Activated naive CD4-positive, alpha-beta T cell (primary cell): ENCODE measurements at places on chromosomes 6 and 20.
A peak's percentile ranks its signal among the peaks of the same experiment; 100 is the strongest.

DNA sequence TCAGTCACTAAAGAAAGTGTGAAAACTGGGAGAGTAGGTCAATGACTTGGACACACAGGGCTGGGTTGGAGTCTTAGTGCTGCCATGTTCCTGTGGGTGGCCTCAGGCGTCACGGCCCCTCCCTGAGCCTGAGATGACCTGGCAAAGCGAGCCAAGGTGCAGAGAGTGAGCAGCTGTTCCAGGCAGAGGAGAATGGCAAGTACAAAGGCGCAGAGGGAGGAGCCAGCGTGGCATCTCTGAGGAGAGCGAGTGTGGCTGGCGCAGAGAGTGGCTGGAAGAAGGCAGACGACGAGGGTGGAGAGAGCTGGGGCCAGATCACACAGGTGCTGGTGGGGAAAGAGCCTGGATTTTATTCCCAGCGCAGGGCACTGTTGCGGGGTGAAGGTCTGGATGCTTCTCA is 20.6 kb upstream of the CHMP4B start:
- DNase-seq: no peak

DNA sequence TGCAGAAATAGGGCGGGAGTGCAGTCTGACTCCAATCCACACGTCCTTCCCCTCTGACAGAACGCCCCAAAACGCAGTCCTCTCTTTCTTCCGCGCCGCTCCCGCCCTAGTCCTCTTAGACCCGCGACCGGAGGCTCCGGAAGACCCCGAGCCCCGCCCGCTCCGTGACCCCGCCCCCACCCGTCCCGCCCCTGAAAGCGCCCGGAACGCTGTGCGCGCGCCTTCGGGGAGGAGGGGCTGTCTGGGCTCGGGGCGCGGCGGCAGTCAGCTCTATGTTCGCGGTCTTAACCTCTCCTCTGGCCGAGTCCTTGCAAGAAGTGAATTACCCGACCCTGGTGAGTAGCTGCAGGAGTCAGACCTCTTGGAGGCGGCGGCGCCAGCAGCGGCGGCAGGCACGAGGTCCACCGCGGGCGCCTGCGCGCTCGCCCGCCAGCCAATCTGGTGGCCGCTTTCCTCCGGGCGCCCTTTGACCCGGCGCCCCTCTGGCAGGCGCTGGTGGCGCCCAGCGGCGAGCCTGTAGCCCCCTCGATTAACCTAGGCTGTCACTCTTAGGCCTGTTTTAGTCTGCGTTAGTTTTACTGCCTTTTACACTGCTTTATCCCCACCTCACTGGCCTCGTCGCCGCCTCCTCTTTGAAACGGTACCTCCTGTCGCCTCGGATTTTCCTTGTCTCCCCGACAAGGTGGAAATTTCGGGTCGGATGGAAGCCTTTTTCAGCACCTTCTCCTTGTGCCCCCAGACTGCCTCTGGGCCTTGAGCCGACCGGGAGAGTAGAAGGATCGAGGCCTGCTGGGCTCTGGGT is at the start of gene MANEA:
Gene MANEA, plus strand, starts transcription at position 232 of the 802 bp plus-strand sequence. CDS start 8,905 bp downstream, outside the sequence.
- peak; percentile 55 for DNase-seq

- no peak for DNase-seq
Measured at GRCh38 chr20:51262240-51262639, 239.3 kb upstream of the KCNG1 start.

- DNase-seq: no peak
Measured at GRCh38 chr6:71045296-71045695, 88.4 kb upstream of the B3GAT2 start.

DNA sequence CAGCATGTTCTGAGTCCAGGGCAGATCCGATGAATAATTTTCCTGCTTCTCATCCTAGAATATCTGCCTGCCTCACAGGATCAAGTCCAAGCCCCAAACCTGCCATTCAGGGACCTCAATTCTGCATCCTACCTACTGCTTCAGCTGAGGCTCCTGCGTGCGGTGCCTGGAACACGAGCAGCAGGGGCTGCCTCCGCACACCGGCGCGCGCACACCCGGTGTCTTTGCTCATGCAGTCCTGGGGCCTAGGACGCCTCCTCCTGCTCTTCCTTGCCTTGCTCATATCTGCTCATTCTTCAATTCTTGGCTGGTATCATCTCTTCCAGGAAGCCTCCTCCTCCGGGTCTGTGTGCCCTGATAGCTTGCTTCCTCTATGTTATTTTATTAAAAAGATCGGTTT is 81.1 kb upstream of the AGPAT4 start:
- DNase-seq: no peak

DNA sequence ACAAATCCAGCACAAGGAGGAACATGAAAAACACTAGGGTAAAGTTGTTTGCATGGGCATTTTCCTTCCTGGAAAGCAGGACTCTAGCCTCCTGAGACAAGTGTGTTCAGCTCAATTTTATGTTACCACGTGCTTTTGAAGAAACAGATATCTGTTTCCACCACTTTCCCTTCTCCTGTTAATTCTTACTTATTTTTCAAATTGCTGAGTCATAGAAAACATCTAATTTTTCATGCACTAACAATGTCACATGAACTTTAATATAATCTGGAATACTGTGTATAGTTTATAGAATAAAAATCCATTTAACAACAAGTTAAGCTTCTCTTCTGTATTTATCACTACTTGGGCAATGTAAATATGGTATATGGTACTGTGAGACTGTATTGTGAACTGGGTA is 174.2 kb downstream of the ISM1 start:
- DNase-seq: no peak

- no peak for DNase-seq
Measured at GRCh38 chr6:78700991-78701390, 166.4 kb upstream of the IRAK1BP1 start.

DNA sequence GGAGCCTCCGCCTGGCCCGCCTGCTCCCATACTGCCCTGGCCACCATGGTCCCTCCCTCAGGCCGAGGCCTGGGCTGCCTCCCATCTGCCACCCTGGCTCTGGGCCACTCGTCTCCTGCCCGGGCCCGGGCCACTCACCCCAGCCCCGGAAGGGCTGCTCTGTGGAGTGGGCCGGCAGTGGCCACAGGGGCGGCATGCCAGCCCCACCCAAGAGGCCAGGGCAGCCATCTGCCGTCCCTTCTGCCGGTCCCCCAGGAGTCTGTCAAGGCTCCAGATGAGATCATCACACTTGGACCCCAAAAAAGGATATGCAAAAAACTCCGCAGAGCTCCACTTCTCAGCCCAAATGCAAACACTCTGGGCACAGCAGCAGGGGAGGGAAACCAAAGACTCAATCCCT is 23.8 kb upstream of the TLDC2 start:
- no peak for DNase-seq

DNA sequence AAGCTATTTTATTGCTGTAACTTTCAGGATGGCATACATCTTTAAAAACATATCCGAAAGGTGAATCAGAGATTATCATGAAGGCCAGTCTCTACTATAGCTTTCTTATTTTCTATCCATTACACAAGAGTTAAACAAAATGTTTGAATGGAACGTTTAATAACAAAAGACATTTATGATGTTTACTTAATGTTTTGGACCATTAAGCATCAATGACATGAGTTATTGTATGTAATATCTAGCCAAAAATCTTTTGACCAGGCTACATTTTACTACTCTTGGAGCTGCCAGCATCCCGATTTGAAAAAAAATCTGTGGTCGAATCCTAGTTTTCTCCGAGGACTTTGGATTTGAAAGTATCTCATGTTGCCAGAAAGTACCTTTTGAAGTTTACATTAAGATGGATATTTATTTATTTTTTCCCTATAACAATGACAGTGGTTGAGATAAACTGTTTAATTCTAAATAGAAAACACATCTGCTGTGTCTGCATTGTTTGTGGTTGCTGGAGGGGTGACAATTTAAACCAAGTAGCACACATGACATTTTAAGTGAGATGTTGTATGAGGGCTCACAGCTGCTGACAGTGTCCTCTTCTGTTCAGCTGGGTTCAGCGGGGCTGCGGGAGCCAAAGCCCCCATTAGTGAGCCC is 293.7 kb upstream of the TCF21 start:
- DNase-seq: no peak
